ENCODE measurements at places on chromosomes 5 and 9.

- no peak for DNase-seq
Observed at GRCh38 chr5:167634432-167634831, 657.0 kb upstream of the WWC1 start.

DNA sequence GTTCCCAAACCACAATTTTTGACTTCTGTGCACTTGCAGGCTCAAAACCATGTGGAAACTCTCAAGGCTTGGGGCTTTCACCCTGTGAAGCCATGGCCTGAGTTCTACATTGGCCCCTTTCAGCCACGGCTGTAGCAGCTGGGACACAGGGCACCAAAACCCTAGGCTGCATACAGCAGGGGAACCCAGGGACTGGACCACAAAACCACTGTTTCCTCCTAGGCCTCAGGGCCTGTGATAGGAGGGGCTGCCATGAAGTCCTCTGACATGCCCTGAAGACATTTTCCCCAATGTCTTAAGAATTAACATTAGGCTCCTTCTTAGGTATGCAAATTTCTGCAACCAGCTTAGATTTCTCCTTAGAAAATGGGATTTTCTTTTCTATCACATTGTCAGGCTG is 312.1 kb upstream of the TUSC1 start:
- DNase-seq: no peak

GRCh38 chr9:107313555-107314096 is 30.5 kb downstream of the RAD23B start:
- DNase-seq: no peak

DNA sequence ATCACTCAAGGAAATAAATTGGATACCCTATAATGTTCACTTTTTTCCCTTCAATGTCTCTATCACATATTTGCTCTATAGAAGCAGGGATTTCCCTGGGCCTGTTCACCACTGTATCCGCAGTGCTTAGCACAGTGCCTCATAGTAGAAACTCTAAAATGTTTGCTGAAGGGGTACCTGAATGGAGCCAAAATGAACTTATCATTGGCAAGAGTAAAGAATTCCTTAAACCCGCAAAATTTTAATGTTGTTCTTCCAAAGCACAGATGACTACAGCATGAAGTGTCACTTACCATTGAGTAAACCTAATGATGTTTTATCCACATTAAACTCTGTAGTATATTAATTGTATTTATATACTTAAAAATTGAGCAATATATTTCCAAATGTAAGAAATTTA is 96.1 kb downstream of the JAKMIP2 start:
- DNase-seq: no peak

DNA sequence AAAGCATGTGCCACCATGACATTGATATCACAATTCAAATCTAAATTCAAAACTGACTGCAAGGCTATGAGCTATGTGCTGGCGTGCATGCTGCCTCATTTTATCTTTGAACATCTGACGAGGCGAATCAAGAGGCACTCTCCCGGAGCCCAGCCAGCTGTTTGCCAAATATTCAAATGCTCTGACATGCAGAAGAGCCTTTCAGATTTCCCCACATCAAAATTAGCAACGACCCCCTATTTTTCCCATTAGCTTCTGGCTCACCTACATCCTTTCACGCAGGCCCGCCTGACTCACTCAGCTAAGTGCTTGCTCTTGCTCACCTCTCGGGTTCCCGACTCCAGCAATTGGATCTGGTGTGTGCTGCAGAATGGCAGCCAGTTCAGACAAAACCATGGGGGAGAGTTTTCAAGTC is 159.0 kb downstream of the NR2F1-AS1 start:
- no peak for DNase-seq

DNA sequence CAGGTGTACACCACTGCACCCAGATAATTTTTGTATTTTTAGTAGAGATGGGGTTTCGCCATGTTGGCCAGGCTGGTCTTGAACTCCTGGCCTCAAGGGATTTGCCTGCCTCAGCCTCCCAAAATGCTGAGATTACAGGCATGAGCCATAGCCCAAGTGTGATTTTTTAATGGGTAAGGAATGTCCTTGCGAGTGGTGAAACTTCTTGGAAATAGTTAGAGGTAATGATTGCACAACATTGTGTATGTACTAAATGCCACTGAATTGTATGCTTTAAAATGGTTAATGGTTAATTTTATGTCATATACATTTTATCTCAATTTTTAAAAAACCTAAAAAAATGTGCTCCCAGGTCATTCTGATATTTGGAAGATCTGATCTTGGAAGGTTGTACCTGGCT is 59.9 kb upstream of the IL6ST start:
- DNase-seq: no peak

DNA sequence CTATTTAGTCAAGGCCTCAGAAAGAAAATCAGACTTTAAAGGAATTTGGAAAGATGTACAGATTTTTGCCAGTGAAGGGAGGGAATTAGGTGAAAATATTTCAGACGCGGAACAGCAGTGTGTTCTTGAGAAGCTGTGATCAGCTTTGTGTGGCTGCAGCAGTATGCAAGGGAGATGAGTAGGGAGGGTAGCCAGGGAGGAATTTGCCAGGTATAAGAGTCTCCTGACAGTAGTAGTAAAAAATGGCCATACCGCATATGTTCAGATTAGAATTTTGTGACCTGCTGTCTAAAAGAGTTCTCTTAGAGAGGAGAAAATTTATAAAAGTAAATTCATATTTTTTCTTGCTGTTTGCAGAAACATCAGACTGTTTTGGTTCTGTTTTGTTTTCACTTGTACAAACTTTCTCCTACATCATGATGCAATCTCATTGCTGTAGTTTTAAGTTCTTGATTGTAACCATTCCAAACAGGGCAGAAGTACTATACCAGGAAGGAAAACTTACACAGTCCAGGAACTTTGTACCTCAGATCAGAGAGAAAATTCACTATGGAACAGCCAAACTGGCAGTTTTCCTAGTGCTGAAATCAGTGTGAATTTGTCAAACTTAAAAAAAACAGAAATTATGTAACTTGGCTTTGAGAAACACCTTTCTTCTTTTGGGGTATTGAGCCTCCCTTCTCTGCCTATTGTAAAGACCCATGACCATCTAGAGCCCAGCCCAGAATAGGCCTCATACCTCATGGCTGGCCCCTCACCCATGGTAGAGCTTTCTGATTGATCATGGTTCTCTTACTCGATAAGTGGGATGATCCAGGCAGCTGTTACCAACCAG is 78.4 kb upstream of the NR3C1 start:
- no peak for DNase-seq

DNA sequence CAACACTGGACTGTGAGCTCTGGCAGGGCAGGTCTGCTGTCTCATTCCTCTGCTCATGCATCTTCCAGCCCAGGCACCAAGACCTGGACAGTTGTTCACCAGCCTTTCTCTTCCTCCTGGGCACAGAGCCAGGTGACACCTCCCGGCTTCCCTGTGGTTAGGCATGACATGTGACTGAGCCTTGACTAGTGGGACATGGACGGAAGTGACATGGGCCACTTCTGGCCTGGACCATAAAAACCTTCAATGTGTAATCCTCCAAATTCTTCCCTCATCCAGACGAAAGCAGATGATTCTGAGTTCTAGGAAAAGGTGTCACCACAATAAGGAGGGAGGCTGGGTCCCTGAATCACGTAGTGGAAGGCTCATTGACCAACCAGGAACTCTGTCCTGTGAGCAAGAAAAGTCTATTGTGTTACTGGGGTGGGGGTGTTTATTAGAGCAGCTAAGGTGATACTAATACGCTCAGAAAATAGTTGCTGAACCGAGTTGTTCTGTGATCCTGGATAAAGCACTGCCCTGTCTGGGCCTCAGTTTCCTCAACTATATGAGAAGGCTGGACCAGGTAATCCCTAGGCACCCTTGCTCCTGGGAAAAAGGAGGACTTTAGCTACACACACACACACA is 26.6 kb upstream of the CRB2 start:
- no peak for DNase-seq

DNA sequence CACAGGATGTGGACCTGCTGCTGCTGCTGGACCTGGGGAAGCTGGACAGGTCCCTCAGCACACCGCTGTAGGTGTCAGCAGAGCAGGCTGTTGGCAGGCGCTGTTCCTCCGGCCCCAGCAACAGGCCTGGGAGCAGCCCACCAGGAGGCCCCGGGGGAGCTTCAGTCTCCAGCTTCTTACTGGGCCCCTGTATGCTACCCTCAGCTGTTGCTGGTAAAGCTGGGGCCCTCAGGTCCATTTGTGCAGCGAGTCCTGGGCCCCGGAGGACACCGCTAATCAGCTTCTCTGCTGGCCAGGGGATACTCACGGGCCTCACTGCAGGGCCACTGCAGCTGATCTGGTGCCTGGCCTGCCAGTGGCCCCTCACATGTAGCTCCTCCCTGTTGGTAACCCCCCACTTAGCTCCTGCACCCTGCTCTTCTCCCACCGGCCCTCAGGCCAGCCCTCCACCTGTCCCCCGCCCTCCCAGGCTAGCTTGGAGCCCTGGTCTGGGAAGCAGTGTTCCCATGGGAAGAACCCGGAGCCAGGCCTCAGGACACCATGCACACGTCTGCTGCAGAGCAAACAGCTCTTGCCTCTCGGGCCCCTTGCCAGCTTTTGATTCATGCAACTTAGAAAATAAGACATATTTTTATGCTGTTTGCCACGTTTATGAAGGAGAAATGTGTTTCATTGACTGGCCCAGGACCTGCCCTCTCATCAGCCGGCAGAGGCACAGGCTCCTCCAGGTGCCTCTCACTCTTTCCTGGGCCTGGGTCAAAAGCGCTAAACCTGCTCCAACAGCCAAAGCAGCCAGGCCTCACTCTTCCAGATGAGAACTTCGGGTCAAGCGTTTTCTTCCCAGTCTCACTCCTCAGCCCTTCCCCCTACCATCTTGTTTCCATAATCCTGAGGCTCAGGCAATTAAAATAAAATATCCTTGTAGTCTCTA is 61.0 kb upstream of the ADAMTS2 start:
- no peak for DNase-seq

DNA sequence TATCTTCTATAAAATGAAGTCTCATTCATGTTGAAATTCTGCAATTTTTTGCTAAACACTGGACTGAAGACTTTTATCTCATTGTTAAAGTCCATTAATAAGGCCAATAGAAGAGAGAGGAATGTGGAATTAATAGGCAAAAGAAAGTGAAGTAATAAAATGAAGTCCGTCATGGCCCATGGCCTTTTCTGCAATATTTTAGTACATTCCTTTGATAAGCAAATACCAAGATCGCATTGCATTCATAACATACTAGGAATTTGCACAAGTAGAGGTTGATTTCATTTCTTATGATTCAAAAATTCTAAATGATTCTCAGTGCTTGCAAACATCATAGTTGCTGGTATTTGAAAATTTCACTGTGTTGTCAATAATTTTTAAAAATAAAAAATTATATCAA is 664.0 kb downstream of the NR2F1-AS1 start:
- DNase-seq: no peak

DNA sequence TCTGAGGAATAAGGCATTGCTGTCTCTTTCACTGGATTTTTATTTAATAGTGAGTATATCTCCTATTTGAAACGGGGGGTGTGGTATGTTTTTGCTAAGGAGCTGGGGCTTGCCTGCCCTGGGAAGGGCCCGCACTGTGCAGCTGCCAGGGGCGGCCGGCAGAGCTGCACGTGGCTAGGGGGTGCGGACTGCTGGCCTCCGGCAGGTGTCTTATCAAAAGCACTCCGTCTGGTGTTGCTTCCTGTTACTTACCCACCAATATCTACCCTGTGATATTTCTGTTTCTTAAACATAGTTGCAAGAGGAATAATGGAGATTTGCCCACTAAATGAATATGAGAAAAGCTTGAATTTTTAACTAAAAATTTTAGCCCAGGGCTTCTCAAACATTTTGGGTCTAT is 232.0 kb downstream of the IRX1 start:
- no peak for DNase-seq

Measured in memory B cell (primary cell).